ENCODE measurements at places on chromosomes 6 and 20. TPM values are rescaled to one million over a fixed set of nuclear protein-coding genes. Genes with fewer than 3 reads are reported as not detected.

Gene SLC13A3
- 0.55 TPM for total RNA-seq

Gene CGA
- total RNA-seq: not detected

Gene SFT2D1
- 40.7 TPM for total RNA-seq

Gene OR2H2
- total RNA-seq: not detected

Gene GLP1R
- total RNA-seq: not detected

Gene TCF15
- total RNA-seq: 0.36 TPM

Gene RBBP8NL
- not detected for total RNA-seq

Gene KCNK5
- 10.9 TPM for total RNA-seq

DNA sequence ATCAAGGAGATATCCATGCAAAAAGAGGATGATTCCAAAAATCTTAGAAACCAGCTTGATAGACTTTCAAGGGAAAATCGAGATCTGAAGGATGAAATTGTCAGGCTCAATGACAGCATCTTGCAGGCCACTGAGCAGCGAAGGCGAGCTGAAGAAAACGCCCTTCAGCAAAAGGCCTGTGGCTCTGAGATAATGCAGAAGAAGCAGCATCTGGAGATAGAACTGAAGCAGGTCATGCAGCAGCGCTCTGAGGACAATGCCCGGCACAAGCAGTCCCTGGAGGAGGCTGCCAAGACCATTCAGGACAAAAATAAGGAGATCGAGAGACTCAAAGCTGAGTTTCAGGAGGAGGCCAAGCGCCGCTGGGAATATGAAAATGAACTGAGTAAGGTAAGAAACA is 10.1 kb upstream of the SNRNP48 start:
- DNase-seq: no peak

- DNase-seq: no peak
Observed at GRCh38 chr20:19964289-19965265, 52.6 kb upstream of the NAA20 start.

- no peak for DNase-seq
Observed at GRCh38 chr20:33400812-33401183, 521 bp downstream of the CDK5RAP1 start.

DNA sequence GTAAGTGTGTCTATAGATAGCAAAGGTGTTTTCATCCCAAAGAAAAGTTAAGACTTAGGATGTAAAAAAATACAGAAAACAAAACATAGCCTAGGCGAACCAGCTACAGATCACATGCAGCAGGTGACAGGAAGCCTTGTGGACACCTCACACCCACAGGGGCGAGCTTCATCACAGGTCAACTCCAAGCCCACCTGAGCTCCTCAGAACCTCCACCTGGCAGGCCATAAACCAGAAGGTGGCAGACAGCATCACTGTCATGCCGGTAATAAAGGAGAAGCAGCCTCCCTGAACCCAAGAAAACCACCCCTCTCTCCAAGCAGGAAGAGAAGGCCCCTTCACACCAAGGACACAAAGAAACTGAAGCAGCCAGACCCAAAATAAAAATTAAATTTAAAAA is 1.0 kb downstream of the RALGAPA2 start:
- no peak for DNase-seq

- no peak for DNase-seq
Observed at GRCh38 chr6:149933036-149933435, 8.8 kb upstream of the ULBP2 start.

DNA sequence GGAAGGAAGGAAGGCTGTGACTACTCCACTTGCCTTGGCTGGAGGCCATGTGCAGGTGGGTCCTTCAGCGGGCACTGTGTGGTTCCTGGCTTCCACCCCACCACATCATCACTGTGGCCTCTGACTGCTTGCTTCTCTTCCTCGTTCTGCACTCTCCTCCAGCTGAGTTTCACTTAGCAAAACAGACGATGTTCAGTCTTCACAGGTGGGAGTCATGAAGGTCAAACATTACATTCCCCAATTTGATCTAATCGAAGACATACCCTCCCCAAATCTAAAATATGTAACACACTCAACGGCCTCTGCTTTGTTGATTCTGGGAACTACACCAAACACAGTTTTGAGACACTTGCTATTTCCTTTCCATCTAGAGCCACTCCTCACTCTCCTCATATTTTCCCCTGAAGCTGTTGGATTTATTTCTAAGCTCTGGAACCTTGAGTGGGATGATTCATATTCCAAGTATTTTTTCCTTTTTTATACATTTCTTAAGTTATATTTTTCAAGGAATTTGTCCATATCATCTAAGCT is 132.5 kb upstream of the FOXA2 start:
- no peak for DNase-seq

DNA sequence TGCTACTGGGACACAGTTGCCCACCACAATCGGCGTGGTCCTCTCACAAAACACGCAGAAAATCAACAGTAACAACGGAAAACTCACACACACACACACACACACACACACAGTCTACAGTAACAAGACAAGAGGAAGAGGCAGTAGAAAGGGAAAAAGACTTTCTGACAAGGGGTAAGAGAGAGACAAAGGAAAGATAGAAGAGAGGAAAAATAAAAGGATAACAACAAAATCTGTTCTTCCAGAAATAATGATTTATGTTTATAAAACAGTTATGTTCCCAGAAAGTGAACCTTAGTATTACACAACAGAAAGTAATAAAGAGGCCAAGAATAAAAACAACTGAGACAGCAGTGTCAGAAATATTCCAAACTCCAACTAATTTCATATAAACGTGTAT is 2.9 kb downstream of the RANBP9 start:
- DNase-seq: no peak

GRCh38 chr20:14800707-14801425 is 463.5 kb upstream of the FLRT3 start:
- no peak for DNase-seq

DNA sequence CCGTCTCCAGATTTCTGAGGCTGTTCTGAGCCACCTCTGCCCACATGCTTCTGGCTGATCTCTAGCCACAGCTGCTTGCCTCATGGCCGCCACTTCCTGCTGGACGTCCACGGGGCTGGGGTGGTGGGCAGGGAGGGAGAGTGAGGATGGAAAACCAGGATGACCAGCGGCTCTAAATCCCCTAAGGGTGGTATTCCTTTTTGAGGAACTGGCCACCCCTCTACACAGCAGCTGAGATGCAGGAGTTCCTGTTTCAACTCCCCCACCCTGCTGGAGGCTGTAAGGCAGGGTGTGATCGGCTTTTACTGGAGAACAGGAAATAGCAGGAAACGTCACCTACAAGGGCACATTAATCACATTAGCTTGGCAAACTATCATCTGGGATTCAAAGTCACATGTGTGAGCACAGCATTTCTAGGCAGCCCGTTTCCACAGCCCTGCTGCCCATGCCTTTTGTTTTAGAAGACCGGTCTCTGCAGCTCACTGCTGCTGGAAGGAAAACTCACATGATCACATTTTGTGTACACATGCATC is 181.6 kb upstream of the ECI2 start:
- no peak for DNase-seq

GRCh38 chr6:22300273-22300998 is 3.6 kb upstream of the PRL start:
- DNase-seq: no peak

DNA sequence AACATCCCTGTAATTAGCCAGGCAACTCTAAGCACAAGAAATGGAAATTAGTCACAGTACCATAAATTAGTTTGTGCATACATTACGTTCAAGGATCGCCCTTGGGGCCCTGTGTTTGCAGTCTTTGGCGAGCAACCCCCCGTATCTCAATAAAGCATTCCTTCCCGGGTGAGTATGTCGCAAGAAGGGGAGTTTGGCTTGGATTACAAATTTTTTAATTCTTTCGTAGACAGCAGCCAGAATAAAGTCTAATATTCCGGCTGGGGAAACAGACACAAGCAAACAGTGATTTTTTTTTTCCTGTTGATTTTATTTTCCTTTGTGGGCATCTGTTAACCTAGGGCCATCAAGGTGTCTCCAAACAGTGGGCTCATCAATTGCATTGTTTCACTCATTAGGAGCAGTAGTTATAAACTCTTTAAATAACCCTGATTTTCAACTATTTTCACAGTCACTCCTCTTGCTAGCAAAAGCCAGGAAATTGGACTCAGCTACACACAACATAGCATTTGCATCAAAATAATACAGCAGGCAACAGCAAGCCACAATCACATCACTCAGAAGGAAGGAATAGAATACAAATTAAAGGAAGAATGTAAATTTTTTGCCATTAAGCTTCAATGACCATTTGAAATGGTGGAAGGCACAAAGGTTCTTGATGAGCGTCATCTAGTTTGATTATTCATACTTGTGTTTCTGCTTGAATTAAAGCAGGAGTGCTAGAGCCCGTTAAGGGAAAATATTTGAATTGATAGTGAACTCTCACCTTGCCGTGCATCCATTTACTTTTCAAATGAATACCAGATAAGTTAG is 85.3 kb downstream of the LINC00237 start:
- no peak for DNase-seq

DNA sequence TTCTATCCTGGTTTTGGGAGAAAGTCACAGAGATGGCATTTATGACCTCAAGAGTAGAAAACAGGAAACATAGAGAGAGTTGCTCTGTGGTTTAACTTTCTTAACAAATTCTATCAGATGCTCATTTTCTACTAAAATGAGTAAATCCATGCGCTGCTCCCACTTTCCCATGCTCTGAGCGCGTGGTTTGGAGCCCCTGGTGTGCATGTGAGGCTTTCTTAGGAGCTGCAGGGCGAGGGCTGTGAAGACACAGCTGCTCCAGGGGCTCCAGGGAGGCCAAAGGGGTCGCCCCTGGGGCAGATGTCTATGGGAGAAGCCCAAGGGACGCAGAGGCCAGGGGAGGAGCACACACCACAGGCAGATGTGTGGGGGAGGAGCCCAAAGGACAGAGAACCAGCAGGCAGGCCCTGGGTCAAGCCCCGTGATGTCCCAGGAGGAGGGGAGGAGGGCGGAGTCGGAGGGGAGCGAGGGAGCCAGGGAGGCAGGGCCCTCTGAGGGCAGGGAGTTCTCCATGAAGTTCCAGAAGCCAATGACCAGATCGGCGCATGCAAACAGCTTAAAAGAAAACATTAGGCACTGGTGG is 122.9 kb downstream of the IRF4 start:
- DNase-seq: no peak

GRCh38 chr6:112441607-112442006 is 94.5 kb downstream of the RFPL4B start:
- no peak for DNase-seq

DNA sequence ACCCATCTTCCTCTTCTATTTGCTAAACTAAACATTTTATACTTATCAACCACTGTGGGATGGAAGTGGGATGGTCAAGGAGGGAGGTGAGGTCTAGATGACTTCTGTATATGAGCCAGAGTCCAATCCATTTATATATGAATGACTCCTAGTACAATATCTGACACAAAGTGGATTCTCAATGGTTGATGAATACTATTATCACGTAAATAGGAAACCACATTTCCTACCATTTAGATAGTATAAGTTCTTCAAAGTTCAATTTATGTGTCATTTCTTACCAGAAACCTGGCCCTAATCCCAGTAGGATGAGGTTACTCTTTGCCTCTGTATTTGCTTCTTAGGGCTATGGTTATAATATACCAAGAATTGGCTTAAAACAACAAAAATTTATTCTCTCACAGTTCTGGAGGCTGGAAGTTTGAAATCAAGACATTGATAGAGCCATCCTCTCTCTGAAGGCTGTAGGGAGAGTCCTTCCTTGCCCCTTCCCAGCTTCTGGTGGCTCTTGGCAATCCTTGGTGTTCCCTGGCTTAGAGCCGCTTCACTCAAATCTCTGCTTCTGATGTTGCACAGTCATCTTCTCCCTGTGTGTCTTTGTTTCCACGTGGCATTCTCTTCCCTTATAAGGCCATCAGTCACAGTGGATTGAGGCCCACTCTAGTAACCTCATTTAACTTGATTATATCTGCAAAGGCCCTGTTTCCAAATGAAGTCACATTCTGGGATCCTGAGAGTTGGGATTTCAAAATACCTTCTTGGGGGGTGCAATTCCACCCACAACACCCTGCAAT is 41.0 kb upstream of the RAB23 start:
- DNase-seq: no peak

DNA sequence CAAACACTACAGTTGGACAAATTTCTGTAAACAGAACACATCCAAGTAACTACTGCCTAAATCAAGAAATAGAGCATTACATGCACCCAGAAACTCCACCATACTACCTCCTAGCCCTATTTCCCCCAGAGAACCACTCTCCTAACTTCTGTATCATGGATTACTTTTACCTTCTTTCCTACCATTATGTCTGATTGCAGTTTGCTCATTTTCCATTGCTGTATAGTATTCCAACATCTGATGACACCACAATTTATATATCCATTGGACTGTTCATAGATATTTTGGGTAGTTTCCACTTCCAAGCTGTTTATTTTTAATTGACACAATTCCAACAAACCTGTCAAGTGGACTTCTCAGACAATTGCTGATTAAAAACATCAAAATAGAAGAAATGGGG is 271.1 kb downstream of the CDC5L start:
- no peak for DNase-seq

GRCh38 chr6:1774226-1774915 is 164.7 kb downstream of the FOXC1 start:
- DNase-seq: no peak

DNA sequence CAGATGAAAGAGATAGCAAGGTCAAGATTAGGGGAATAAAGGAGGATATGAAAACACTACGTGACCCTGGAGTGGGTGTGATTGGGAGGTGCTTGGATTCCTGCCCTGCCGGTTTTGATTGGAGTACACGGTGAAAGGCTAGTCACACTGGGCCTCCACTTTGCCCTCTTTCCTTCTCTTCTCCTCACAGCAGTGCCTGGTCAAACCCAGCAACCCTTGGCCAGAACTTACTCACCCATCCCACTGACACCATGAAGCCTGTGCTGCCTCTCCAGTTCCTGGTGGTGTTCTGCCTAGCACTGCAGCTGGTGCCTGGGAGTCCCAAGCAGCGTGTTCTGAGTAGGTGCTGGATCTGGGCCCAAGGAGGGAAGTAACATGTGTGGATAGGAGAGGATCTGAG is at the start of gene WFDC13:
Gene WFDC13, plus strand, starts transcription at position 166 of the 400 bp plus-strand sequence. Its CDS starts 86 bp downstream, at position 252.
- no peak for DNase-seq

- peak; percentile 83 for DNase-seq
Observed at GRCh38 chr6:14743474-14744211, 502.2 kb upstream of the JARID2 start.

DNA sequence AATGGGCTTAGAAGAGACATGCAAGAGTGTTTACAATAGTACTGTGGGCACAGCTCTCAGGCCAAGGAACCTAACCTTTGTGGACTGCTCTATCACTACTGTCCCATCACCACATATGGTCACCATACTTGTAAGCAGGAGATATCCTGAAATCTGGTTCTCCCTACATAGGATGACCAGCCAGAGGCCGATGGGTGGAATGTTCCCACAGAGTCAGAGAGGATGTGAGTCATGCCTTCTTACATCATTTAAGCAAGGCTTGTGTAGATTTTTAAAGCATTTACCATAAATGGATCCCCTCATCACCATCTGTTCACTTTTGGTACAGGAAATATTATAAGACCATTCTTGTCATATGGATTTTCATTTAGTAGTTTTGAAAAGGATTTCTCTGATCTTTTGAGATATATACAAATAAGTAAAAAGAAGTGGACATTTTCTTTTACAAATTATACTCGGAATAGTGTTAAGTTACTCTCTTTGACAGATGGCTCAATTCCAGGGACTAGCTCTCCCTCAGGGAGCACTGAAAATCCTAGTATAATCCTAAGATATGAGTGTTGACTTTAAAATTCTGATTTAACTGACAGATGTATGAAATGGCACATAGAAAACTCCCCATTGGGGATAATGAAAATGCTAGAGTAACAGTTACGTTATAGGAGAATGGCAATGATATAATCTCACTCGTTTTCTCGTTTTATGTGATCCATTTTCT is 6.6 kb downstream of the HTR1B start:
- DNase-seq: no peak

GRCh38 chr20:36031806-36032205 is 63.4 kb downstream of the CNBD2 start:
- DNase-seq: no peak

GRCh38 chr6:75436869-75437268 is 56.7 kb downstream of the FILIP1 start:
- no peak for DNase-seq

Measured in natural killer cell treated with Interleukin-12 subunit alpha and Interleukin-12 subunit beta and Interleukin-15 and Interleukin-18, amount 100 ng/mL, for 72 hours (primary cell).